CD4-positive, alpha-beta T cell treated with Interleukin-6 at 100 ng/mL for 8 hours (primary cell): ENCODE measurements at places on chromosomes 1 and 21.

DNA sequence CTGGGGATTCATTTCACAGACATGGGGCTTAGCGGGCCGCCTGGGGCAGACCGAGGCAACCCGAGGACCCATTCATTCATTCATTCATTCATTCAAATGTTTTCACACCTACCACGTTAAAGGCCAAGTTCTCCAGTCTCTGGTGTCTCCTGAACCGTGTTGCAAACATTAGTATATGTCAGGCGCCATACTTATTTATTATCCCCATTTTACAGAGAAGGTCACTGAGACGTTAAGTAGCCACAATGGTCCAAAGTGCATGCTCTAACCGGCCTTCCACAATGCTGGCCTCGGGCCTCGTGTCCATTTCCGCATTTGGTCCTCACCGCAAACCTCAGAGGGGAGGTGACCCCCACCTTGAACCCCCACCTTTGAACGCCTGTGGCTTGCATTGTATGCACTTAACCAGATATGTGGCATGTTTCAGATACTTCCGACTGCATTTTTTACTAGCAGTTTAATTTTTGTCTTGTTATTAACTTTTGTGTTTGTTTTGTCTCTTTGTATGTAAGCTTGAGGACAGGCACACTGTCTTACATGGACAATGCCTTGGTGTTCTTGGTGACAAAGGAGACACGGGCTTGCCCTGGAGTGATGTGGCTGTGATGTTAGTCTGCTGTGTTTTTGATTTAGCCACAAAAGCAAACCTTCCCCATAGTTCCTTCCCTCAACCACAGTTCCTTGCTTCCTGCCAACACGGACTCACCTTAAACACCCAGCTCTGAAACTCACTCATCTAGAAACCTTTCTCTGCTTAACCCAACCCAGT is 1.2 kb upstream of the IFFO2 start:
- peak; percentile 50 for DNase-seq

GRCh38 chr1:31717341-31717740 is 13.5 kb upstream of the COL16A1 start:
- DNase-seq, result no peak

DNA sequence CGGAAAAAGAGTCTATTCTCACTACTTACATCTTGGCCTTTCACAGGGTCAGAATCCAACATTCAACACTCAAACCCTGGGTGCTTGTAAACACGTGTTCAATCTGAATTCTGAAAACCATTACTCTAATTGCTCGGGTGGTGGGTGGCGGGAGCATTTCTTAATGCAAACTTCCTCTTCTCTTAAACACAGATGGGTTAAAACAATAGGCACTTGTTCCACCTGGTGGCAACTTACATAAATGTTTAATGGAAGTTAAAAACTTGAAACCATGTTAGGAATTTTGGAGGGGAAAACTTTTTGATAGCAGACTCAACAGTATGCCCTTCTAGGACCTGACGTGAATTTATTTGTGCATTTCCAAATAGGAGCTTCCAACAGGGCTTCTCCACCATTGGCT is 23.4 kb upstream of the TDRD10 start:
- DNase-seq, result peak; percentile 49

GRCh38 chr1:24890887-24891286 is 39.2 kb downstream of the RUNX3 start:
- no peak for DNase-seq

- DNase-seq, result no peak
These were observed 95.9 kb downstream of the PTPN14 start for GRCh38 chr1:214455479-214455878.

GRCh38 chr1:43285269-43285990 is at the start of gene C1orf210:
Gene C1orf210, minus strand, starts transcription at chr1:43285581. Its CDS starts 2,311 bp downstream, at chr1:43283270.
- no peak for DNase-seq

GRCh38 chr1:187641015-187641414 is 812.3 kb downstream of the PLA2G4A start:
- no peak for DNase-seq

DNA sequence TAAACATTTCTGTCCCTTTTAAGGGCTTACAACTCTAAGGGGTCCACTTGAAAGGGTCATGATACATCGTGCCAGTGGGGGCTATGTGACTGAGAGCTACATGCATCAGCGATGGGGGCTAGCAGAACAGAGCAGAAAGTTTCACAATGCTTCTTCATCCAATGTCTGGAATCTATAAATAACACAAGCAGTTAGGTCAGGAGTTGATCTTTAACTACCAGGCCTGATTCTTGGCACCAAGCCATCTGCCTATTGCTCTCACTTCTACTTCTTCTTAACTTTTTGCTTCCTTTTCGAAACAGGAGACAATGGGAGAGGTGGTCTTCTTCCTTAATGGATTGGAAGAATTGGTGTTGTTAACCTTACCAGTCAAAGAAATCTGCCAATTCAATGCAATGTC is 410.0 kb downstream of the TGFB2 start:
- no peak for DNase-seq

DNA sequence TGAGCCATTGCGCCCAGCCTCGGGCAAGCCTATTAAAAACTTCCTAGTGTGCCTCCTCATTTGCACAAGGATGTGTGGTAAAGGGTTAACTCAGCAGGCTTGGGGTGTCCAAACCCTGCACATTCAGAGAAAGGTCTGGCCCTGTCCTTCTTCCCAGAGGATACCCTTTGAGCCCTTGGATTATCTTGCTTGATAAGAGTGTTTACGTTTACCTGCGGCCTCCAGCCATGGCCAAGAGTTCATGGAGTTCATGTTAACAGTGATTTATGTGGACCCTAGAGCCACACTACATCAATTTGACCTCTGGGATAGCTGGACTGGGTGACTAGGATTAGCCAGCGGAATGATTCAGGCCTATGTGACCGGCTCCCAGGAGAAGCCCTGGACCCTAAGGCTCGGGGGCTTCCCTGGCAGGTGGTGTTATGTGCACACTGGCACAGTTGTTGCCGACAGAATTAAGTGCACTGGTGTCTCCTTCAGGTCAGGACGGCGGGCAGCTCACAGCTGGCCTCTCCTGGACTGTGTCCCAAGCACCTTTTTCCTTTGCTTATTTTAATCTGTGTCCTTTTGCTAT is 7.7 kb upstream of the TCP10L start:
- DNase-seq, result no peak

- no peak for DNase-seq
These were observed 204.5 kb downstream of the TTLL7 start for GRCh38 chr1:83794384-83794783.

DNA sequence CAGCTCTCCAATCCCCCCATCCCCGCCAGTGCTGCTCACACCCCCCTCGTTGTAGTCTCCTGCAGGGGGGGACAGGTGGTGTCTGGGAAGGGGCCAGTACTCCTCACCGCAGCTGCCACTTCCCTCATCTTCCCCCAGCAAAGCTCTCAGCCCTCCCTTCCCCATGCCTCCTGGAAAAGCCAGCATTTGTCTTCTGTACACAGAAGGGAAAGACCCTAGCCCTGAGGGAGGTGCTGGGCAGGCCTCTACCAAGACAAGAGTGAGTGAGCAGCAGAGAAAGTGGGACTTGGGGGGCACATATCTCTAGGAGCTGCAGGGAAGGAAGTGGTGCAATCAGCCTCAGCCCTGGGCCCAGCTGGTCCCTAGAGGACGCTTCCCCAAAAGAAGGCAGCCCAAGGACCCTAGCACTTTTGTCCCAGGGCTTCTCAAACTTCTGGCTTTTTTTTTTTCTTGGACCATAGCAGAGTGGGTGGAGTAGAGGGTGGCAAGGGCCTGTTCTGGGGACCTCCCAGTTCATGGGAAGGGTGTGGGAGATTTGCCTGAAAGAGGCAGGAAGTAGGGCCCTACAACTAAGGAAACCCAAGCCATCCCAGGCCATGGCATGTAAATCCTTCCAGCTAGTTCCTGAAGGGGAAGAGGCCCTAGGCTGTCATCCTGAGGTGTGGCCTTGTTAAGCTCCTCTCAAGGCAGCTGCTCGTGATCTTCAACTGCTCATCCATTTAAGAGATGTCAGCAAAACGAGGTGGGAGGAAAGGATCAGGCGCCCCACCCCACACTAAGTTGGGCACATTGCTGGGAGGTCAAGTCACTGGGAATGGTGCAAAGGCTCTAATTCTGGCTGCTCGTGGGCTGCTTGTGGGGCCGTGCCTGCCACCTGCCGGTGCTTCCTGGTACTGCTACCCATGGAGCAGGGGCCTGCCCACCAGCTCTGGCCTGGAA is 12.6 kb downstream of the ZC3H12A start:
- DNase-seq, result peak; percentile 68

GRCh38 chr1:50975436-50975835 is 5.4 kb downstream of the CDKN2C start:
- DNase-seq, result no peak

DNA sequence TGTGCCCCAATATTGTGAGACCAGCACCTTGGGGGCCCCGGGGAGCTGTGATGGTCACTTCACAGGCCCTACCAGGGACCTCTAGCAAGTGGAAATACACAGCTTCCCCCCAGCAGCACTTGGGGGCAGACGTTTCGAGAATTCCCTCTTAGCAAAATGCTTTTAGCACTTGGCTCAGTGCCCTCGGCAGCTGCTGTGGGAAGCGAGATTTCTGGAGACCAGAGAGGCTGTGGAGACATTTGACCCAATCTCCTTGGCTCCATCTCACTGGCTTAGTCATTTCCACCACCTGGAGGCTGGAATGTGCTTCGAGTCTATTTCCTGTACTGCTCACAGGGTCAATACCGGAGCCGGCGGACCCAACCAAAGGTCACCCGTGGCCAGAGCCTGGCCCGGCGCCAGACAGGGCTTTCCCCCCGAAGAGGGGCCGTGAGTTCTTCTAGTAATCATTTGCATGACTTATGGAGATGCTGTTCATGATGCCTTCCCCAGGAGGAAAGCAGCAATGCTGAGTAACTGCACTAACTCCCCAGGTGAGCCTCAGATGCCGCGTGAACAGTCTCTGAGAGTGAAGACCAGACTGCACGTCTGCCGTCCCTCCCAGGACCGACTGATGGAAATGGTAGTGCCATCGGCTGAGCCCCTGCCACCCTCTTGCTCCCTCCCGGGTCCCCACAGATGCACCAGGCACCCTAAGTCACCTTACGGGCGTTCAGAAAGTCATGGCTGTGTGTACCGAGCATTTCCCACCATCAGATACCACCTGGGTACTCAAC is 4.4 kb upstream of the C2CD2 start:
- no peak for DNase-seq

DNA sequence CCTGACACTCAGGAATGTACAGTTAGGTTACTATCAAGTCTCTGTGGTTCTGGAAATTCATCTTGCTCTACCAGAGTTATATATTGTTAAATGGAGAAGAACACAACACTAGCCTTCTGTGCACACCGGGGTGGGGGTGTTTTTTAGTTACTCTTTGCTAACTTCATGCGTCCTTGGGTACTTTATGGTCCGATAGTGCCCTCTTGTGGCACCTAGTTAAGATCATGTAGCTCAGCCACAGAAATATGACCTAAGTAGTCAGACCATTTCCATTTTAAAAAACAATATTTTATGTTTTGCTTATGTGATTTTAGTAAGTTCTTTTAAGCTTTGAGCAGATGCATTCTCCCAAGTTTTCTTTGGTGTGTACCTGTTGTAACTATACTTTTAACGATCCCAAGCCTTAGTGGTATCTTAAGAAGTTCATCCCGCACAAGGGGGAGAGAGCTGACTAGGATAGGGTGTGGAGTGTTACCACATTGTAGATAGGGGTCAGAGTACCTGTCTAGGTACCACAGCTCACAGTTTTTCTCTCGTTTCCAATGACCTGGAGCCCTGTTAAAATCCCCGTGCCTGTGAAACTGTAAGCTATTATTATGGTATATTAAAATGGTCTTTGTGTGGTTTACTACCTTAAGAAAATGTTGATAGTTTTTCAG is 20.6 kb upstream of the SH3D21 start:
- peak; percentile 72 for DNase-seq

DNA sequence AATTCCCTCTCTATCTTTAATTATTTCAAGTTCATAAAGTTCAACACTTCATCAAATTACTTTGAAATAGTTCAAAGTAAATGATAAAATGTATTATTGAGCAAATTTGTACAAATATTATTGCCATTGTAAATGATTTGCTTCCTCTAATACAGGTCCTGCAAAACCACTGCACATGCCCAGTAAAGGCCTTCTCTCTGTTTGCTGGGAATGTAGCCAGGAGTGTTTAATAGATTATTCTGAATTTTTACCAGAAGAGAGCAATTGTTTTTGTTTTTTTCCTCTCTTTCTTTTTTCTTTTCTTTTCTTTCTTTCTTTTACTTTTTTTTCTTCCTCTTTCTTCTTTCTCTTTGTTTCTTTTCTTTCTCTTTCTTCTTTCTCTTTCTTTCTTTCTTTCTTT is 486.3 kb downstream of the PTBP2 start:
- DNase-seq, result no peak

- no peak for DNase-seq
These were observed 191.3 kb downstream of the BACH1 start for GRCh38 chr21:29490016-29490415.

GRCh38 chr1:53075761-53076163 is 13.7 kb downstream of the PODN start:
- DNase-seq, result no peak

DNA sequence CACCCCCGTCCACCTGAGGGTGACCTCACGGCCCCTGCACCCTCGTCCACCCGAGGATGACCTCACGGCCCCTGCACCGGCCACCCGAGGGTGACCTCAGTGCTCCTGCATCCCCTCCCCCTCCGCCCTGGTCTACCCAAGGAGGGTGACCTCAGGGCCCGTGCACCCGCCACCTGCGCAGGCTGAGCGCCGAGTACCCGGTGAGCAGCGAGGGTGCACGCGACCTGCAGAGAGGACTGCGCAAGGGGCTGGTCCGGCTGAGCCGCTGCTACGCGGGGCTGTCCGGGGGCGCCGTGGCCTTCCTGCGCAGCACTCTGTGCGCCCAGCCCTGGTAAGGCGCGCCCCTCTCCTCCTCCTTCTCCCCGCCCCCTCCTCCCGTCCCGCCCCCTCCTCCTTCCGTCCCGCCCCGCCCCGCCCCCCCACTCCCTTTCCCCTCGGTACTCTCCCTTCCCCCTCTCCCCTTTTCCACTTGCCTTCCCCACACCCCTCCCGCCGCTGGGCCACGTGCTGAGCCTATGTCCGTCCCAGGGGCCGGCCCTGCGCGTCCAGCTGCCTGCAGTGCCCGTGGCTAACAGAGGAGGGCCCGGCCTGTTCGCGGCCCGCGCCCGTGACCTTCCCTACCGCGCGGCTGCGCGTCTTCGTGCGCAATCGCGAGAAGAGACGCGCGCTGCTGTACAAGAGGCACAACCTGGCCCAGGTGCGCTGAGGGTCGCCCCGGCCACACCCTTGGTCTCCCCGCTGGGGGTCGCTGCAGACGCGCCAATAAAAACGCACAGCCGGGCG is 28.4 kb downstream of the TRIM11 start:
- DNase-seq, result peak; percentile 42

DNA sequence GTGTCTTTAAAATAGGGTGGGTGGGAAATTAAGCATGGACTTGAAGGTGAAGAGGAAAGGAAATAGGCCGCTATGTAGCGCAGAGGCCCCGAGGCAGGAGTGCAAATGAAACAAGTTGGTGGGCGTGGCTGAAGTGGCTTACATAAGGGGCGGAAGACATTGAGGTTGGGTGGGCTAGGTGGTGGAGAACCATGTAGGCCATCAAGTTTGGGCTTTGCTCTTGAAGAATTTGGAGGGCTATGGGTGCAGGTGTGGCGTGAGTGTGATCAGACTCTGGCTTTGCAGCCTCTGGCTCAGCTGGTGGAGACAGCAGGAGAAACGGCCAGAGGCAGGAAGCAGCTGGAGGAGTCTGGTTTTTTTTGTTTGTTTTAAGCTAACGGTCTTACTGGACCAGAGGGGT is 6.7 kb downstream of the SLFNL1 start:
- DNase-seq, result no peak
